ENCODE measurements at places on chromosomes 5 and 9.
A peak's percentile ranks its signal among the peaks of the same experiment; 100 is the strongest.

- no peak for DNase-seq
Observed at GRCh38 chr5:43358301-43358700, 45.1 kb upstream of the HMGCS1 start.

DNA sequence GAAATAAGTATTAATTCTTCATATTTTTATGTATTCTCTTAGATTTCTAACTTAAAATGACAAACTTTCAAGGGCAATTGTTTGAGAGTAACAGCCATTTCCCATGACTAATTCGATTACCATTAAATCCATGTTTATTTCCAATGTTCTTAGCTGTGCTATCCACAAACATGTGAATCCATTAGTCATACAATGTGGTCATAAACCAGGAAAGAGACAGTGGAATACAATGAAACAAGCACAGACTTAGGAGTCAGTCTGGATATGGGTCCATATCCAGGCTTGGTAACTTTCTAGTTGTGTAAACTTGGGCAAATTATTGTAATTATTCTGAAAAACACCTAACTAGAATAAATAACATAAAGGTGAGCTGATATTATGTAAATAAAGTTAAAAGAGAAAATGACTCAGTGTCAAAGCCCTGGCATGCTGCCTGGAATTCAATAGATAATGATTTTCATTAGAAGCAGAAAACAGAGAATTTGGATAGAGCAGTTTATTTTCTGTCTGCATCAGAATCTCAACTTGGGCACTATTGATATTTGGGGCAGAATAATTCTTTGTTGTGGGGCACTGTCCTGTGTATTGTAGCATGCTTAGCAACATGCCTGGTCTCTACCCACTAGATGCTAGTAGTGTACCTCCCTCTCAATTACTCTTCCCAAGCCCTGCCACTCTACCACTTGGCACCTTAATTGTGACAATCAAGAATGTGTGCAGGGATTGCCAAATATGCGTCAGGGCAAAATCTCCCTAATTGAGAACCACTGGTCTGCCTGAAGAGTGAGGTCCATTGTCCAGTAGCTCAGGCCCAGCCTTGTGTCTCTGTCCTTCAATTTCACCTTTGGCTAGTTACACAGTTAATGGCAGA, 44.7 kb upstream of the SLC27A6 start:
- no peak for DNase-seq

GRCh38 chr9:1331546-1332038, 281.4 kb downstream of the DMRT2 start:
- no peak for DNase-seq

- no peak for DNase-seq
Observed at GRCh38 chr9:110986529-110986928, 51.7 kb downstream of the LPAR1 start.

GRCh38 chr9:88738709-88739108, 203.7 kb downstream of the NXNL2 start:
- no peak for DNase-seq

DNA sequence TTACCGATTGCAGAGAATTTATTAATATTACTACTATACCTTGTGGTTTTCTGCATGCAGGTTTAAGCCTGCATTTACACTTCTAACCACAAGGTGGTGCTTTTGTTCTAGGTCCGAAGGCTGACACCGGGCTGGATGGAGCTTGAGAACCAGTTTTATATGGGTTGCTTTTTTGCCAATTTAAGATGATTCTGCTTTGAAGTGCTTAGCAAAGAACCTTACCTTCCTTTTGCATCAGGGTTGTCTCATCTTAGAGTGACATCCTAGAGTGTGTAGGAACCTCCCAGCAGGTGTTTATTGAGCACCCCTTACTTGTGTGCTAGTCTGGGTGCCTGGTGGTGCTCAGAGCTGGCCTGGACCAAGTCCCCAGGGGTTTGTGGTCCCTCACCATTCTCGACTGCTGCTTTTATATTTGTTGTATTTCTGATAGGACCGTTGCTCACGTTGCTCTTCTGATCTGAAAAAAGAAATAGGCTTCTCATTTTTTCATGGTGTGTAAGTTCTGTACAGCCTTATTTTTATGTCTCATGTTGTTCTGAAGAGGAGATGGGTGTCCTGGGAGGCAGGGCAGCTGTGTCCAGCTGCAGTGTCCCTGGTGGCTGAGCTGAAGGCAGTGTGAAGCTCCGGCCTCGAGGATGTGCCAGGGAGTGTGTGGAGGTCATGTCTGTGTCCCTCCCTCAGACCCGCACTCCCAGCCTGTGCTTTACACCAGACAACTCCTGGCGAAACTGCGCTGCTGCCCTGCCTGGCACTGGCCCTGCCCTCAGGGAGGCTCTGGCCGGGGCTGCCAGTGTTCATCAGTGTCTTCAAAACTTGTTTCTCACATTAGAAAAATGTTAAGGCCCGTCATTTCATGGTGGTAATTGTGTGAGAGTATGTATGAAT, 54.3 kb downstream of the EHMT1 start:
- peak; percentile 16 for DNase-seq

DNA sequence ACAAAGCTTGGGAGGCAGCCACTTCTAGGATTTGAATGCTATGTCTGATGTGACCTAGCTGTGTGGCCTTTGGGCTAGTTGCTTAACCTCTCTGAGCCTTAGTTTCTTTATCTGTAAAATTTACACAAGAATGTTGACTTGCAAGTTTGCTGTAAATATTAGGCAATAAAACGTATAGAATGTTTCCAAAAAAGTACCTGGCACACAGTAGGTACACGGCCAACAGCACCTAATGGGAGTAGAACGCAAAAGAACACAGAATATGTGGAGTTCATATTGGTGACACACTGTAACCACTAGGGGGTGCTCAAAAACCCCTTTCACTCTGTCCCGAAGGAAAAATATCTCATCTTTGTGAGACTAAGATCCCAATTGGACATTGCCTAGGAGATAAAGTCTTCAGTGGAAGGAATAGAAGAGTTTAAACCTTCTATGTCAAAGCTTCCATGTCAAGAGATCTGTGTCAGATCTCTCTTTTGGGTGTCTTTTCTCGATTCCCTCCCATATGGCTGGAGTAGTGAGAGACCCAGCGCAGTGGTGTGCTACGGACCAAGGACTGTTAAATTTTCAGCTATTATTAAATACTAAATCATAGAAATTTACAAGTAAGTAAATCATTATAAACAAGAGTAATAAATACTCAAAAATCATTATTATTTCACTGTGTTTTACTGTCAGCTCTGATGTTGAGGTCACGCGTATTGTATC, 145.4 kb upstream of the RAD23B start:
- DNase-seq, result no peak

- DNase-seq, result no peak
Observed at GRCh38 chr5:56422076-56422762, 189.1 kb upstream of the ANKRD55 start.

DNA sequence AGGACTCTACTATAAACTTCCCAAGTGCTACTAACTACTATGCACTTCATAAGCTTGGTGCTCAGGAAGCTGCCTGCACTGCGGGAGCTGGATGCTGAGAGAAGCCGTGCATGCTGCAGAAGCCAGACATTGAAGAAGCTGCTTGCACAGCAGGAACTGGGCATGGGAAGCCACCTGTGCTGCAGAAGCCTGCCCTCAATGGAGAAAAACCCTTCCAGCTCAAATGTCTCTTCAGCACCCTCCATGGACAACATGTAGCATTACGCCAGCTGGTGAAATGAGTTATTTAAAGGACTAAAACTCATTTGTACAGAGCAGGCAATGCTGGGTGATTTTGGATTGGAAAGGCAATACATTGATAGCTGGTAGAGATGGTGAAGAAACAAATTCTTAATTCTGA, 247.2 kb downstream of the KIF4B start:
- no peak for DNase-seq

DNA sequence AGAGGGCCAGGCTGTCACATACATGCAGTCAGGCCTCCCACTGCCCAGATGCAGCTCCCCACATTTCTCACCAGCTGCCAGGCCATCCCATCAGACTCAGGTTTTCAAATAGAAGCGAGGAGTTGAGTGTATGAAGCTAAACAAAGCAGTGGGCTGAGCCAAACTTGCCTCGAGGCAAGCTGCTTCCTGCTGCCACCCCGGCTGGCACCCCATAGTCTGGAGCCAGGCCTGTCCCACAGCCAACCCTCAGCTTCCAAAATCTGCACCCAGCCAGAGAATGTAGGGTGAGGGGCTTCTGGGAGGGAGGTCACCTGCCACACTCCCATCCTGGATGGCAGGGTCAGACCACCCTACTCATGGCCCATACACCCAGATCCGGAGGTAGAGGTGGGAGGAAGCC, 22.3 kb upstream of the ALDH1B1 start:
- no peak for DNase-seq

DNA sequence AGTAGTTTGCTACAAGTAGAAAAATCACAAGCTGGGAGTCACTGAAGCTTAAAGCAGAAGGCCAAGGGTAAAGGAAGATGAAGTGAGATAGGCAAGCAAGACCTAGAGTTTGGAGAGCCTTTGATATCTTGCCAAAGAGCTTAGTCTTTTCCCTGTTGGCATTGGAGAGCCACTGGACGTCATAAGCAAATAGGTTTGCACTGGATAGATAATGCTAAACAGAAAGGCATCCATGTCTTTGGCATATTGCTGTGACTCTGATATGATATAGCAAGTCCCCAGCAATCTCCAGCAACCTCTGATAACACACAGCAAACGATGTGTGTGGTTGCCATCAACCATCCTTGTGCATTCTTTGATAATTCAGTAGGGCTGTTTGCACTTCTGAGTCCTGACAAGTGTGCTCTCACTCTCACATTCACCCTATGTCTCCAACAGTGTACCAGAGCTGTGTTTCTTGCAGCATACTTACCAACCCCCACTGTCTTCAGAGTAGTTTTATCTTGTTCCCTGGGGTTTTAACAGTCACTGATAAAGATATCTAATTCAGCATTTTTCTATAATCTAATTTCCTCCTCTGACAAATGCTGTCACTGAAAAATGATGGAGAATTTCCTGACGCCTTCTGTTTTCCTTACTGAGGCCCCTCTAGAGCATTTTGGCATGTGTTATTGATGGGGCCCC, 16.9 kb upstream of the FREM1 start:
- no peak for DNase-seq

DNA sequence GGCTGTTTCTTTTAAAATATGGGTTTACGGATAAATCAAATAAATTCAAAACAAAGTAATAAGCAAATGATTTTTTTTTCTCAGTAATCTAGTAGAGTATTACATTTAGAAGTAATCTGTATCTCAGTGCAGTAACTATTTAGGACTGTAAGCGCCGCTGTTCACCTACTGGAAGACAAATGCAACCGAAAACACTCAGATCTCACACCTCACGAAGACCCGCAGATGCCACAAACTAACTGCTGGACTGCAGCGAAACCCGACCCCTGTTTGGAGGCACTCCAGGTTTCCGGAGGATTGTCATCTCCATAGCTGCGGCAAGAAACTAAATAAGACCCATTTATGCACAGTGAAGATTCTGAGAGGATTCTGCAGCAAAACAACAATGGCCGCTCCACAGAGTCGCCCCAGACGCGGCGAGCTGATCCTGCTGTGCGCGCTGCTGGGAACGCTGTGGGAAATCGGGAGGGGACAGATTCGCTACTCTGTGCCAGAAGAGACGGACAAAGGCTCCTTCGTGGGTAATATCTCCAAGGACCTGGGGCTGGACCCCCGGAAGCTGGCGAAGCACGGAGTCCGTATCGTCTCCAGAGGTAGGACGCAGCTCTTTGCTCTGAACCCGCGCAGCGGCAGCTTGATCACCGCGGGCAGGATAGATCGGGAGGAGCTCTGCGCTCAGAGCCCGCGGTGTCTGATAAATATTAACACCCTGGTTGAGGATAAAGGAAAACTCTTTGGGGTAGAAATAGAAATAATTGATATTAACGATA, at the start of gene PCDHGA8:
Gene PCDHGA8, plus strand, starts transcription at position 205 of the 770 bp plus-strand sequence. Its CDS starts 181 bp downstream, at position 386.
- DNase-seq, result no peak

DNA sequence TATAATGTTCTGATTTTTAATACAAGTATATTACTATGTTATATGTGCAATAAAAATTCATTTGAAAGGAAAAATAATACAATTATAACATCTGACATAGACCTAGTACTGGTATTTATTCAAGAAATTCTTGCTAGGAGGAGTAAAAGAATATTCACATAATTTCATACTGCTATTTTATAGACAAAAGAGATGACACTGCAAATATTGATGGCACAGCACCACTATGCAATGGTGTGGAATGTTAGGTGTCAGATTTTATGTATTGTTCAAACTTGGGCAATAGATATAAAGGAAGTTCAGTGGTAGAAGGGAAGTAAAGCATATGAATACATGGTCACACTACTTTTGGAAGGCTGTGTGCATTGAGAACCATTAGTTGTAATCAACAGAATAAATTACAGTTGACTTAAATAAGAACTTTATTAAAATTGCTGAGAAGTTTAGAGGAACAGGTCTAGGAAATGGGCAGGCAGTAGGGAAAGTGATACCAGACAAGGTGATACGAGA, 143.9 kb downstream of the OR2K2 start:
- no peak for DNase-seq

DNA sequence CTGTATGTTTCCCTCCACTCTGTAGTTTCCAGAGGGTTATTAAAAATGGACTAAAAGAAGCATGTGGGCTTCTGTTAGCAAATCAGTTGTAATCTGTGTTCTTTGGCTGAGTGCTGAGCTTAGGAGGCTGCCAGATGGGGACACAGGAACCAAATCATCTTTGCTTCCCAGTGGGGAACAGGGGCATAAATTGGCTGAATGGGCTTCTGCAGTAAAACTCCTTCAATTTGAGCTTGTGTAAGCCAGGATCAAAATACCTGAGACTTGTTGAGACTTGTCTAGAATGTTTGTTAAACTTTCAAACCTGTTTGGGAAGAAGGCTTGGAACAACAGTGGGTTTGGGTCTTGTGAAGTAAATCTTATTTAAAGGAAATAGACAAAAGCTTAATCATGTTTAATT, 32.2 kb upstream of the TNFAIP8 start:
- no peak for DNase-seq

GRCh38 chr9:3035579-3036332, 191.9 kb upstream of the PUM3 start:
- no peak for DNase-seq
